ENCODE measurements at places on chromosomes 5 and 9.

DNA sequence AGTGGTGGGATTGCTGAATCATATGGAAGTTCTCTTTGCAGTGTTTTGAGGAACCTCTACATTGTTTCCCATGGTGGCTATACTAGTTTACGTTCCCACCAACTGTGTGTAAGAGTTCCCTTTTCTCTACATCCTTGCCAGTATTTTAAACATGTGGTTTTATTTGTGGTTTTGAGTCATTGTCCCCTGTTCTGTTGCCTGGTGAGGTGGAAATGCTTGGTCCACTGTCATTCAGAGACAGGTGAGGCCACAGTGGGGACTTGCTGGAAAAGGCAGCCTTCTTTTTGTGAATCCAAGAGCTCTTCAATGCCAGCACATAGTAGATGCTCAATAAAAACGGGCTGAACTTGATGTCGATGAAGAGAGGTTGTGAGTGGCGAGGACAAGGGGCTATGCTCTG, 44.2 kb downstream of the SH3PXD2B start:
- no peak for DNase-seq

DNA sequence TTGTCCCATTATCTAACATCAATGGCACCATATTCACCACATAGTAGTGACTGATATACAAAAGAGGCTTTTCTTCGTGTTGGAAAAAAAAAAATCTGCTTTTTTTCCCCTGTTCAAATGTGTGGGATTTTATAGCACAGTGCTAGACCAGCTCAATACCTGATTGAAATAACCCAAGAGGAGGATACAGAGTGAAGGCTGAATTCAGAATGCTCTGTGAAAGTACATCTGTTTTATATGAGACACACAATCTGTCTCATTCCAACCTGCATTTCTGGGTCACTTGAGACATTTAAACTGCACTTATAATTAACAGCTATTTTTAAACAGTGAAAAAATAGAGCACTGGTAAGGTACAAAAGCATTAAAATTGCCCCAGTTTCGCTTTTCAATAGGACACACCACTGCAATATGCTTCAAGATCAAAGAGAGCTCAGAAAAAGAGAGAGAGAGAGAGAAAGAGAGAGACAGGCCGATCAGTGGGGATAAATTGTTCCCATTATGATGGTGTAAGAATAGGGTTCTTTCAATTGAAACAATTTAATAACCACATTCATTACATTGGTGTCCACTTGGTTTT, 179.3 kb downstream of the NR2F1-AS1 start:
- no peak for DNase-seq

DNA sequence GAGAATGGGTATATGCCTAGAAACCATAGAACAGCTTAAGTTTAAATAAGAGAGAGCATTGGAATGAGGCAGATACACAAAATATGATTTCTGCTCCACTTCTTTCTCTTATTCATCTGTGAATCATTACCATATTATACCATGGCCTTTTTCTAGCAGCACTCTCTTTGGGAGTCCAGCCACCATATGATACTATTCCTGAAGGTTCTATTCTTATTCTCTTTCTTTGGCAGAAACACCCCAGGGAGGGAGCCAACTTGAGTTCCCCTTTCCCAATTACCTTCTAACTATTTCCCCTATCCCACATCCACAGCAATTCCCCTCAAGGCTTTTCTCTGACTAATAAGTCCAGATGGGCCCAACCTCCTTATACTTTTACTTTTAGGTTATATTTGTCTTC, 55.9 kb downstream of the NDUFAF2 start:
- DNase-seq = no peak

- no peak for DNase-seq
These were observed 244.3 kb upstream of the KLF9 start for GRCh38 chr9:70658765-70659164.

GRCh38 chr5:24633715-24634325, 11.0 kb downstream of the CDH10 start:
- DNase-seq = no peak

DNA sequence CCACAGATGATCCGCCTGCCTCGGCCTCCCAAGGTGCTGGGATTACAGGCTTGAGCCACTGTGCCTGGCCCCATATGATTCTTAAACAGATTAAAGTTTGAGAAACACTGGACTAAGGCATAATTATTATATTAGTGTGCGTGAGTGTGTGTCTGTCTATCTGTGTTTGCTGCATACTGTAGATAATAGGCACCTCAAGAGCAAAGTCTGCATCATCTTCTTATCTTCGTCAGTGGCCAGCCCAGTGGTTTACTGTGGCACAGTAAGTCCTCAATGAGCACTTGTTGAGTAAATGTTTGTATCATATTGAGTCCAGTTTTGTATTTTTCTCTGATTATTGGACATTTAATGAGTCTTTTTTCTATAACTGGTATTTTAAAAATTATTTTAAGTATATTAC, 81.7 kb downstream of the ITGA1 start:
- DNase-seq = no peak

GRCh38 chr9:36867672-36868471, 166.2 kb downstream of the PAX5 start:
- DNase-seq = no peak

GRCh38 chr9:134966270-134966669, 48.6 kb upstream of the FCN1 start:
- no peak for DNase-seq

- no peak for DNase-seq
These were observed 71.5 kb downstream of the PSMB7 start for GRCh38 chr9:124343533-124344290.

DNA sequence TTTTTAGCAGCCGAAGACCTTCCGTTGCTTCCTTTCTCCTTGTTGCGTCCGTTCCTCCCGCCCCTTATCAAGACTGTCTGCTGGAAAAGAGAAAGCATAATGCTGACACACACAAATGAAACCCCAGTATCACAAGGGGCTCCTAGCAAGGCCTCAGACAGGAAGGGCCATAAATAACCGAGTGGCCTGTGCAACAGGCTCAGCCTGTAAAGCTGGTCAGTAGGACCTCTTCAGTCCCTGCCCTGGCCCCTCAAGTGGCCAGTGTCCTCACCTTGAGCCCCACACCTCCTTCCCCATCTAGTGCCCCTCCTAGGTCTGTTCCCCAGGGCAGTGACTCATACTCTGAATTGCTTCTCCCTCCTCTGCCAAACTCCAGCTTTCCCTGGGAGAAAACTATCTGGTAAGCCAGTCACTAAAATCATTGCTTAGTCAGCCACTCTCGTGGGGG, 174.6 kb upstream of the IL12B start:
- DNase-seq = peak; percentile 63

- no peak for DNase-seq
These were observed 48.3 kb upstream of the IRX4 start for GRCh38 chr5:1930880-1931603.

- no peak for DNase-seq
These were observed 40.3 kb downstream of the CSF1R start for GRCh38 chr5:150046031-150046430.

DNA sequence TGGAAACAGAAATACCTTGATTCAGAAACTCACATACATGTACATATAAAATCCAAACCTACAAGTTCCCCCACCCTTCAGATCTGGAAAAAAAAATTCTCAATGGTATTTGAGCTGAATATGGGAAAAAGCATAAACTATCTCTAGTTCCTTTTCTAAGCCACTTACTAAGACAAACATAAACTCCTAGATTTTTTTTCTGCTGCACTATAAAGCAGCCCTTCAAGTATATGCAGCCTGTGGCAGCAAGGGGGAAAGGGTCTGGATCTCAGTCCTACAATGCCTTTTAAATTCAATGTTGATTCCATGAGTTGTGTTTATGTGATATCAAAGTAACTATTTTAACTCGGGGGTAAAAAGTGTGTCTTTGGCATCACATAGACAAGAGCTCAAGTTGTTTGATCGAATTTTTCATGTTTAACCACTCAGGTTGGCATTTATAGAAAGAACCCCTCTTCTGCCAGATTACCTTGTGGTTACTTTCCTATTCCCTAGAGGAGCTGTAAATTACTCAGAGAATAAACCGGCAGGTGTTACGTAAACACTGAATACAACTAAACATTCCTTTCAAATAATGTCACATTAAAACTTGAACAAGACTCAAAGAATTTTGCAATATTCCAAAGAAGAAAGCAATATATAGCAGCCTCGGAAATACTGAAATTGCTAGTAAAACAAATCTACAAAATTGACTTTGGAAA, 91.8 kb upstream of the FER start:
- no peak for DNase-seq

- no peak for DNase-seq
These were observed 410.0 kb upstream of the CD180 start for GRCh38 chr5:67606586-67606947.

DNA sequence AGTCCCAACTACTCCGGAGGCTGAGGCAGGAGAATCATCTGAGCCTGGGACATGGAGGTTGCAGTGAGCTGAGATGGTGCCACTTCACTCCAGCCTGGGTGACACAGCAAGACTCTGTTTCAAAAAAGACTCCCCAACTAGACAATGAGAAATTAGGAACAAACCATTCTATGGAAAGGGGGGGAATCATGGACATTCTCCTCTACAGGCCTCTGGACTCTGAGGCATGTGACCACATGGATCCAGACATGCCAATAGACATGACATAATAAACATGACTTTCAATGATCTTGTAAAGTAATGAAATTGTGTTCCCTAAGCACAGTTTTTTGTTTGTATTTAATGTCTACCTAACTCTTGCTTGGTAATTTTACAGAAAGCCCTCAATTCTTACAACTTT, 8.8 kb downstream of the HOMER1 start:
- no peak for DNase-seq

- no peak for DNase-seq
These were observed 114.5 kb upstream of the LMX1B start for GRCh38 chr9:126499005-126499910.

DNA sequence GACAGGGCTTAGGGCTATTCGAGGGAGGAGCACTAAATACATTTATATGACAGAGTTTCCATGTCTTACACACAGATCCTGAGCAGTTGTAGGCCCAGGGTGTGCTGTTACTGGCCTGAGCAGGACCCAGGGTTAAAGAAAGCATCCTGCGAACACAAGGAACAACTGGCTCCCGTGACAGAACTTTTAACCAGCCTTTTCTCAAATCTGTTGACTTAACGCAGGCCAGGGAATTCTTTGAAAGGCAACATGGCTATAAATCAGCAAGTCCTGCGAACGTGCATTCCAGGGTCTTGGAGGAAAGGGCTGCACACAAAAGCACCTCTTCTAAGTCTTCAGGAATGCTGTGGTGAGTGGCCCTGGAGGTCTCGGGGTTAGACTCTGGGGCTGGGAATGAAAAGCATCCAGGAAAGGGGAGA, 45.2 kb upstream of the ANKRD55 start:
- DNase-seq = peak; percentile 31

GRCh38 chr5:79844571-79844970, 146.5 kb downstream of the MTX3 start:
- DNase-seq = no peak

DNA sequence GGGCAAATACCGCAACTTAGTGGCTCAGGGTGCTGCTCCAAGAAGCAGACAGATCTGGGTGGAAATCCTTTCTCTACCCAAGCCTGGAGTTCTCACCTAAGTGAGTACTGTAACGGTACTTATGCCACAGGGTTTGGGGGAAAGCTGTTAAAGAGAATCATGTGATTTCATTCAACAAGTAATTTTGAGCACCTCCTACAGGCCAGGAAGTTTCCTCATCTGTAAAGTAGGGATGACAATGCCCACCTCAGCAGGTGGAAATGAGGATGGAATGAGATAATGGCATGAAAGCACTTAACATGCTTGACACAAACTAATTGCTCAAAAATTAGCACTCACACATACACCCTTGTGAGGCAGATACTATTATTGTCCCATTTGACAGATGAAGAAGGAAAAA, 114.1 kb downstream of the JAKMIP2 start:
- DNase-seq = no peak

DNA sequence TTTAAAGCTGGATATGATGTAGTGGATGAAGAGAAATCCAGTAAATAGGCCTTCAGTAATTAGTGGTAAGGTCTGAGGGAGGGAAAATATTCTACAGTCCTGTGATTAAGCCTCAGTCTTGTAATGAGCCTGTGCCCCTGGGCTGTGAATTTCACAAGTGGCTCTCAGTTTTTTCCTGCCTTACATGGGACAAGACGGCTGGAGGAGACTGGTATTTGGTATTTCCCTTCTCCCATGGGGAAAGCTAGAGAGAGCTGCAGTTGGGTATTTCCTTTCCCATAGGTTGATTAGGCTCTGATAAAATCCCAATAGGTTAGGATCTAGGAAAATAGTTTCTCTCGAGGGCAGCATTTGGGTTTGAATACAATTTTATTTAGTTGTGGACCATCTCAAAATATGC, 62.2 kb upstream of the GNA14 start:
- no peak for DNase-seq

- DNase-seq = no peak
These were observed 65.2 kb downstream of the HMHB1 start for GRCh38 chr5:143877196-143877595.

GRCh38 chr5:172266071-172266675, 17.4 kb downstream of the UBTD2 start:
- no peak for DNase-seq

DNA sequence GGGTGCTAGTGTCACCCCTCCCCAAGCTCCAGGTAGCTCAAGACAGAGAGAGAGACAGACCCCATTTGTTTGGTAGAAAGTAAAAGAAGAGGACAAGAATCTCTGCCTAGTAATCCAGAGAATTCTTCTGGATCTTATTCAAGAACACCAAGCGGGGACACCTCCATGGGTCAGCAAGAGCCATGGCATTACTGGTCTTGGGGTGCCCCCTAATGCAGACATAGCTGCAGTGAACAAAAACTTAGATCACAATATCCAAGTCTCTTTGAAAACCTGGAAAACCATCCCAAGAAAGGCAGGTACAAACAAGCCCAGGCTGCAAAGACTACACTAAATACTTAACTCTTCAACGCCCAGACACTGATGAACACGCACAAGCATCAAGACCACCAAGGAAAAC, 29.9 kb upstream of the PDE4D start:
- DNase-seq = no peak

- no peak for DNase-seq
These were observed 8.4 kb upstream of the JMY start for GRCh38 chr5:79227484-79228025.

- peak; percentile 4 for DNase-seq
These were observed 189.5 kb downstream of the ACTL7B start for GRCh38 chr9:108666240-108666784.

DNA sequence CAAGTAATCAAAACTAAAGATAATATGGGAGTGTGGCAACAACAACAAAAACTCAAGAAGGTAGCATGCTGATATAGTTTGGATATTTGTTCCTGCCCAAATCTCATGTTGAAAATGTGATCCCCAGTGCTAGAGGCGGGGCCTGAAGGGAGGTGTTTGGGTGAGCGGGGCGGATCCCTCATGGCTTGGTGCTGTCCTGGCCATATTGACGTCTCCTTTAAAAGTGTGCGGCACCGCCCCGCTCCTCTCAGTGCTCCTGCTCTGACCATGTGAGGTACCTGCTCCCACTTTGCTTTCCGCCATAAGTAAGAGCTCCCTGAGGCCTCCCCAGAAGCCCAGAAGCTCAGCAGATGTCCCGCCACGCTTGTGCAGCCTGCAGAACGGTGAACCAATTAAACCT, 25.6 kb downstream of the MED27 start:
- no peak for DNase-seq

GRCh38 chr5:146548781-146549449, 32.9 kb upstream of the GPR151 start:
- DNase-seq = no peak

All from T1000 (cell line).